Mesendoderm (in vitro differentiated cells): ENCODE measurements at places on chromosomes 5 and 9.

DNA sequence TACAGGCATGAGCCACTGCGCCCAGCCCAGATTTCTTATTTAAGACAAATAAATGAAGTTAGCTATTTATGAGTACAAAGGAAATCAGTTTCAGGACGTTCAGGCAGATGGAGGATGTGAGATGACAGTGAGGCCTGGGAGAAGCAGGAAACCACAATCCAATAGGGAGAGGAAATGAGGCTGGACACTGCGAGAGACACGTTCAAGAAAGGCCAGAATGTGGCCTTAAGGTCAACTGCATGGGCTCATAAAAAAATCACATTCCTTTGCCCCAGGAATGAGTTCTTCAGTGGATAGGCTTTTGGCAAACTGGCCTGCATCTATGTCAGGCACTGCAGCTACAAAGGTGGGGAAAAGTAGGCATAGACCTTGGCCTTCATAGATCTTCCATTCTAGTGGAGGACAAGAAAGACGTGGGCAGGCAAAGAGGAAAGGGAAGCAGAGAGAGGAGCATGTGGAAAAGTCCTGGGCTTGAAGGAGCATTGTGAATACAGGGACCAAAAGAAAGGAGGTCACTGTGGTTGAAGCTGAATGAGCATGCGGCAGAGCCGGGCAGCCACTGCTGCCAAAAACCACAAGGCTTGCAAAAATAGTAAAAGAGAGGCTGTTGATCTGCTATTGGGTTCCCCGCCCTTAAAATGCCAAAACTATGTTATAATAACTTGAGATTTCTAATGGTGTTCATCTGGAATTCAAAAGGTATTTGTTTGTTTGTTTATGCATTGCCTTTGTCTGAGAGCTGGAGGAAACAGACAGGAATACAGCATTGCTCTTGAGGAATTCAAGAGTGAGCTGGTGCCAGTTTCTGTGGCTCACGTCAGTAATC lies 133.0 kb downstream of the GNA14 start:
- H3K27me3 ChIP-seq = no peaks in the 10 kb centered on the region
- no peak overlapping the region for H3K4me3 ChIP-seq
- H3K27ac ChIP-seq = no peak overlapping the region
- no peaks in the 10 kb centered on the region for H3K36me3 ChIP-seq
- no peak for DNase-seq
- peaks cover 2% of the 10 kb centered on the region for H3K4me1 ChIP-seq

- H3K4me3 ChIP-seq = no peak overlapping the region
- H3K27ac ChIP-seq = no peak overlapping the region
- no peaks in the 10 kb centered on the region for H3K36me3 ChIP-seq
- H3K27me3 ChIP-seq = no peaks in the 10 kb centered on the region
- no peak for DNase-seq
- H3K4me1 ChIP-seq = peaks cover 13% of the 10 kb centered on the region
Observed at GRCh38 chr9:89677702-89678395, 73.0 kb downstream of the GADD45G start.

DNA sequence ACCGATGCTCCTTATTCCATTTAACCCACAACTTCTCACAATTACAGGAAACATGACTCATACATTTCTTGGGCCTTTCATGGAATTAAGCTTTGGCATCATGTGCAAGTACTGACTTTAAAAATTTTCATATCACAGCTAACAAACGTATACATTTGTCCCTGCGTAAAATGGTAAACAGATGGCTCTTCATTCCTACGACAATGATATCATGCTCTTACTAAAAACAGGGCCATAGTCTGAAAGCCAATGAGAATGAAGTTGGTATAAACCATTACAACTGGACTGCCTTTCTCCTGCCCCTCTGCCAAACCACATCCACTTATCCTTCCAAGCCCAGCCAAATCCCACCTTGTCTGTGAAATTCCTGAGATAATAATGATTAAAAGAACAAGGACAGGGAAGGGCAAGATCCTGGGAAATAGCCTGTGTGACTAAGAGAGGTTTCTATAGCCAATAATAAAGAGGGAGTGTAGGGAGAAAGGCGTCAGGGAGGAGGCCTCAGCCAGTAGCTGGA lies 44.9 kb upstream of the ZNF366 start:
- no peaks in the 10 kb centered on the region for H3K36me3 ChIP-seq
- no peaks in the 10 kb centered on the region for H3K27me3 ChIP-seq
- H3K4me1 ChIP-seq = peaks cover 5% of the 10 kb centered on the region
- H3K27ac ChIP-seq = no peak overlapping the region
- no peak overlapping the region for H3K4me3 ChIP-seq
- DNase-seq = peak; percentile 73

DNA sequence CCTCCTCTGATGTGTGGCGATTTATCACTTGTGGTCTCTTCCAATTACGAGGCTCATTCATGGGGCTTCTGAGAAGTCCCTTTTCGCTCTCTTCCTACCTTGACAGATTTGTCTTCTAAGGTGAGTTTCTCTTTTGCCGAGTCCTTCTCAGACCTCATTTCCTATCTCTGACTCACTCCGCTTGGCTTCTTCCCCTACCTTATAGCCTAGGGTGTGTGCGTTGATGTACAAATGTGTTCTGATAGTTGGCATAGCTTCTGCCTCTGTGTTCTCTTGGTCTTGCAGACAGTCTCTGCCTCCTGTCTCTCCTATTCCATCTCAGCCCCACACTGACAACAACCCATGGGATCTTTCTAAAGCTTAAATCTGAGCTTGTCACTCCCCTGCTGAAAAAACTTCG lies 56.9 kb upstream of the SHB start:
- no peak overlapping the region for H3K4me3 ChIP-seq
- DNase-seq = no peak
- no peaks in the 10 kb centered on the region for H3K36me3 ChIP-seq
- H3K4me1 ChIP-seq = no peaks in the 10 kb centered on the region
- H3K27ac ChIP-seq = no peak overlapping the region

DNA sequence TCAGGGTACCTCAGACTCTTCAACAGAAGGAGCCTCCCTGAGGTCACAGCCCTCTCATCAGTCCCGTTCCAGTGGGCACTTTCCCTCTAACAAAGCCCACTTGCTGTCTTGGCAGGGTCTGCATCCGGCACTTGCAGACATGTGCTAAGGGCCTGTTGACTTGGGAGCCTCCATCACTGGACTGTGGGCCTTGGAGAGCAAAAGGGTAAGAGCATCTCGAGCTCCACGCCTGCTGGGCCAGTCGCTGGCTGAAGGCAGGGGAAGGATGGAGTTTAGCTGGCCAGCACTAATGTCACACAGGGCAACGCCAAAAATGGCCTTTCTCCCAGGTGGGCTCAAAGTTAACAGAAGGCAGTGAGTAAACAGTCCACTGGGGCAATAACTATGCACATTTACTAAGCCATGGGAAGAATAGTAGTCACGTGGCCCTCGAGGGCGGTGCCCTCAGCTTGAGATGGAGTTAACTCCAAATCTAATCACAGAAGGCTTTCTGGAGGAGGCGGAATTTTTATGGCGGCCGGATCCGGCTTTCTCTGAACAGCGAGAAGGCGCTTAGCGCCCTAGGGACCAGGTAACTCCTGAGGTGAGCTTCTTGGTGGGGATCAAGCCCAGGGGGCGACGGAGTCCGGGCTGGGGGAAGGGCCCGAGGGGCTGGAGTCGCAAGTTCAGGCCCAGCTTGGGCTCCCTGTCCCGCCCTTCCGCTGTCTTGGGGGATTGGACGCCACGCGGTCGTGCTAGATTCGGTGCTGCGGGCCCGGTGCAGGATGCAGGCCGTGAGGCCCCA lies 2.0 kb upstream of the NSD1 start:
- peak; percentile 70 for DNase-seq
- H3K36me3 ChIP-seq = peaks cover 7% of the 10 kb centered on the region
- peak overlapping the region; percentile 98 for H3K27ac ChIP-seq
- no peaks in the 10 kb centered on the region for H3K27me3 ChIP-seq
- peak overlapping the region; percentile 88 for H3K4me3 ChIP-seq

- no peaks in the 10 kb centered on the region for H3K4me1 ChIP-seq
- H3K27me3 ChIP-seq = no peaks in the 10 kb centered on the region
- no peaks in the 10 kb centered on the region for H3K36me3 ChIP-seq
- no peak overlapping the region for H3K27ac ChIP-seq
- DNase-seq = no peak
- H3K4me3 ChIP-seq = no peak overlapping the region
Observed at GRCh38 chr9:15010581-15010980, 100.4 kb upstream of the FREM1 start.

- H3K27me3 ChIP-seq = no peaks in the 10 kb centered on the region
- H3K36me3 ChIP-seq = no peaks in the 10 kb centered on the region
- no peak overlapping the region for H3K4me3 ChIP-seq
- no peak overlapping the region for H3K27ac ChIP-seq
Observed at GRCh38 chr9:99057665-99058625, 47.0 kb upstream of the TGFBR1 start.

- H3K36me3 ChIP-seq = no peaks in the 10 kb centered on the region
- H3K4me1 ChIP-seq = no peaks in the 10 kb centered on the region
- no peaks in the 10 kb centered on the region for H3K27me3 ChIP-seq
- H3K27ac ChIP-seq = no peak overlapping the region
- H3K4me3 ChIP-seq = no peak overlapping the region
- no peak for DNase-seq
Observed at GRCh38 chr9:17739736-17740135, 160.9 kb downstream of the SH3GL2 start.

- H3K27me3 ChIP-seq = no peaks in the 10 kb centered on the region
- H3K4me3 ChIP-seq = no peak overlapping the region
- H3K36me3 ChIP-seq = no peaks in the 10 kb centered on the region
- no peak overlapping the region for H3K27ac ChIP-seq
Observed at GRCh38 chr5:76177978-76178377, 94.8 kb downstream of the SV2C start.

DNA sequence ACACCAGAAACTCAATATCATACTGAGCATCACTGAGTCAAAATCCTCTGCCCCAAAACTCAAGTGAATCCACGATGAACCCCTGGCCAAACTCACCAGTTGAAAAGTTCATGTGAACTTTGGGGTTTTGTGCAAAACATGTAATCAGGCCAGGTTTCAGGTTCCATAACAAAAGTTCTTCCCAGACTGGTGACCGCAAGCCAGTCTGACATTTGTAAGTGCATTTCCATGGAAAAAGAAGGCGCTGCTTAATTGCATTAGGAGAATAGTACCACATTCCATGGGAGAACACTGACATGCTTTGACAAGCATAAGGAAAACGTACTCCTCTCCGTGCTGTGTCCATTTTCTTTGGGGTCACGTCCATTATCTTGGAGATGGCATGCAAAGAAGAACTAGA lies 567.0 kb downstream of the BNC2 start:
- no peak overlapping the region for H3K27ac ChIP-seq
- no peak overlapping the region for H3K4me3 ChIP-seq
- H3K27me3 ChIP-seq = no peaks in the 10 kb centered on the region
- no peaks in the 10 kb centered on the region for H3K4me1 ChIP-seq
- no peaks in the 10 kb centered on the region for H3K36me3 ChIP-seq

DNA sequence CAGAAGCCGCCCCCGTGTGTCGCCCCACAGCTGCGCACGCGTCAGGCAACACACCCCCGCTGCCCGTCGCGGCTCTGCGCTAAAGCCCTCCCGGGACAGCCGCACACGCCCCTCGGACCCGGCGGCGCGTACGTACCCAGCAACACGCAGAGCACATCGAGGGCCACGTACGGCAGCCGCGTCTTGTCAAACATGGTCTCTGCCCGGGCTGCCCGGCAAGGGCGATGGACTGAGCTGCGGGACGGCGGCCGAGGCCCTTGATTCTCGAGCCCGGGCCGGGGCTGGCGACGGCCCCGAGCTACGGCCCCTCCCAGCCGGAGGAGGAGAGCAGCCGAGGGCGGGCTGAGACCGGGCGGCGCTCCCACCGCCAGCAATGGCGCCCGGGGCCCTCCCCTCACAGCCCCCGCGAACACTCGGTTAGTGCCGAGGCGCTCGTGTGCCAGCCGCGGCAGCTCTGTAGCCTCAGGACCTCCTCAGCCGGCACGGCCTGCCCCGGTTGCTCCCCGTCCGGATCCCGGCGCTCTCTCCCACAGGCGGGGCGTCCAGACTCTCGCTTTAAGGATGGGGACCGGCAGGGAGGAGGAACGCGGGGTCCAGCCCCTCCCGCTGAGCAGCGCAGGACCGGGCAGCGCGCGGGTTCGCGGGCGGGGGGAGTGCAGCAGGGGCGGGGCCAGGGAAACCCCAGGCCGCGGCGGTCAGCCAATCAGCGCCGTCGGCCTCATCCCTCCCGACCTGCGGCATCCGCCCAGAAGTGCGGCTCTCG lies at the start of gene PLPP1:
TSS of gene PLPP1 (minus strand) at position 529 of the 763 bp plus-strand sequence. CDS start at position 194, 335 bp downstream.
- no peaks in the 10 kb centered on the region for H3K27me3 ChIP-seq
- peak within 1 kb of the TSS; percentile 94 for H3K27ac ChIP-seq
- H3K4me1 ChIP-seq = peaks cover 1% of the 10 kb centered on the region
- peak; percentile 93 for DNase-seq
- H3K4me3 ChIP-seq = peak within 1 kb of the TSS; percentile 66

- DNase-seq = no peak
- H3K4me1 ChIP-seq = no peaks in the 10 kb centered on the region
- H3K4me3 ChIP-seq = no peak overlapping the region
- H3K36me3 ChIP-seq = no peaks in the 10 kb centered on the region
Observed at GRCh38 chr5:35143841-35144240, 86.4 kb downstream of the PRLR start.

GRCh38 chr5:53971131-53971530 lies 339.2 kb downstream of the ARL15 start:
- no peaks in the 10 kb centered on the region for H3K4me1 ChIP-seq
- no peak overlapping the region for H3K4me3 ChIP-seq
- no peaks in the 10 kb centered on the region for H3K36me3 ChIP-seq
- H3K27ac ChIP-seq = no peak overlapping the region

GRCh38 chr5:112930082-112930344 lies 8.0 kb upstream of the REEP5 start:
- H3K4me3 ChIP-seq = no peak overlapping the region
- H3K36me3 ChIP-seq = no peaks in the 10 kb centered on the region
- H3K27me3 ChIP-seq = no peaks in the 10 kb centered on the region
- no peak overlapping the region for H3K27ac ChIP-seq
- H3K4me1 ChIP-seq = no peaks in the 10 kb centered on the region

DNA sequence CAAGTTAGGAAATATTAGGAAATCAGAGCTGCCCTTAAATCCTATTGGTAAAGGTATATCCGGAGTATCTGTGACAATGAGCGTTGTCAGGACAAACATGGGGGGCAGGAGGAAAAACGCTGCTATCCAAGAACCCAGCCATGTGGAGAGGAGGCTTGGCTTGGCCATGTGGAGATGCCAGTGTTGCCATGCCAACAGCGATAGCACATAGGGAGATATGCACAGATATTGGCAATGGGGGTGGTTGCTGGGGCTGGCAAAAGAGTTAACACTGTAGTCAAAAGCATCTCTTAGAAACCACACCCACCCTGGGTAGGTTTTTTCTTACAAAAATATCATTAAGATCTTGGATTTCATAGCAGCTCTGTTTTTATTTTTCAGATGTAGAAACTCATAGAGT lies 106.4 kb upstream of the ASTN2 start:
- DNase-seq = peak; percentile 41
- H3K27ac ChIP-seq = no peak overlapping the region
- H3K4me1 ChIP-seq = no peaks in the 10 kb centered on the region
- no peak overlapping the region for H3K4me3 ChIP-seq
- no peaks in the 10 kb centered on the region for H3K36me3 ChIP-seq
- H3K27me3 ChIP-seq = no peaks in the 10 kb centered on the region

GRCh38 chr5:1152156-1152555 lies 40.3 kb upstream of the SLC12A7 start:
- DNase-seq = no peak
- peaks cover 8% of the 10 kb centered on the region for H3K27me3 ChIP-seq
- H3K4me1 ChIP-seq = no peaks in the 10 kb centered on the region
